ENCODE measurements at places on chromosomes 5 and 9.

GRCh38 chr5:166509085-166509484 is 1782.4 kb upstream of the WWC1 start:
- no peak for DNase-seq

GRCh38 chr9:106102821-106103220 is 408.5 kb downstream of the TMEM38B start:
- DNase-seq, result no peak

DNA sequence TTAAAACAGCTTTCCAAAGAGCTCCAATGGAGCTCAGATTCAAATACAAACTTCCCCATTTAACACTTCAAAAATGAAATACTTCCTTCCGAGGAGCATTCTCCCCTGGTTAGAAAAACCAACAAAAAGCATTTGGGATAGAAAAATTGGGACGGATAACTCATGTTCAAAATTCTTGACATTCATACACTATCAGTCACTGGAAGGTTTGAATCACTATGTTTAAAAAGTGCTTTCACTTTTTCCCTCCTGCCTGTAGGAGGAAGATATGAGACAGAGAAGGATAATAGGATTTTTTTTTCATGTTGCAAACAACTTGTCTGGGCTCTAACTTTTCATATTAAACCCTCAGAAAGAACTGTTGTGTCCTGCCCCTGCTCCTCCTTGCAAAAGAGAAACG is 412.0 kb downstream of the ACTL7B start:
- DNase-seq, result no peak

DNA sequence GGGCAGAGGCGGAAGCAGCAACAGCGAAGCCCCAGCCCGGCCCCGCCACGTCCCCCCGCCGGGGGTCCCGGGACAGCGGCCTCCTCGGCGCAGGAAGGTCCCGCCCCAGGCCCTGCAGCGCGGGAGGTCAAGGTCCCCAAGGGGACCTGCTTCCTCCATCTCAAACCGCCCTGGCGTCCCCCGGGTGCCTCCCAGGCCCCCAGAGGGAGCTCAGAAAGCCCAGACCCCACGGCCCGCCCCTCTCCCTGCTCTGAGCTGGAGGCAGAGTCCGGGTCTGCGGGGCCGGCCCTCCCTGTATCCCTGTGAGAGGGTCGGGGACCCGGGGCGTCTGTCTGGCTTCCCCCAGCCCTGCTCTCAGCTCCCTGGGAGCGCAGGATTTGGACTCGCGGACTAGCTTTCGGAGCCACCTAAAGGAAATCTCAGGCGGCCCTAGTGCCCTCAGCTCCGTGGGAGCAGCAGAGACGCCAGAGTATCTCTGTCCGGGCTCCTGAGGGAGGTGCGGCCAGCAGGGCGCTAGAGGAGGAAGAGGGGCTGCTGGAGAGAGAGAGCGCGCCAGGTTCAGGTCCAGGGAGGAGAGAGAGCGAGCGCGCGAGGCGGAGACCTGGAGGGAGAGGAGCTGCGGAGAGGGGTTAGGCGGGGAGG is 30.7 kb downstream of the EXOC3 start:
- peak; percentile 76 for DNase-seq

DNA sequence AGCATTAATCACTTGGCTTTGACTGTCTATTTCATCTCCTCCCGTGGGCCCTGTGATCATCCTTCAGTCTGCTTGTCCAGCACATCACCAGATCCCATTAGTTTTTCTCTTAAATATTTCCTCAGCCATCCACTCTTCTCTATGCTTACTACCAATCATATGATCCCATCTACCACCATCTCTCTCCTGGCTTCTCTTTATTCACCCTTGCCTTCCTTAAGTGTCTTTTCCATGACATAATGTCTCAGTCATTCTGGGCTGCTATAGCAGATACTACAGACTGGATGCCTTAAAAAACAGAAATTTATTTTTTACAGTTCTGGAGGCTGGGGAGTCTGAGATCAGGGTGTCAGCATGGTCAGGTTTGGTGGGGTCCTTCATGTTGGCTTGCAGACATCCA is 208.4 kb upstream of the PPP1R2B start:
- DNase-seq, result no peak

DNA sequence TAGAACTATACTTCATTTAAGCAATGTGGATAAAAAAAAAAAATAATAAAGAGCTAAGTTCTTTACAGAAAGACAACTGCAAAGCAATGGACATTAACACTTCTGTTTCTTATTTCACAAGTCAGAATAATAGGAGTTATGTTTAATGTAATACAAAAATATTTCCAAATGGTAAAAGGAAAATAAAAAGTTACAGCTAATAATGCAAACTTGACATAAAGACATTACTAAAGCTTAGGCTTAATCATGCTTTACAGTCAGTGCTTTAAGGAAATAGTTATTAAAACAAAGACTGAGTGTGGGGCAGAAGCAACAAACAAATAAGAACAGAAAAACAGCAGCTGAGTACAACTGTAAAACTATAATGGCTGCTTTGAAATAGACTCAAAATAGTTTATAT is 56.7 kb downstream of the ZFR start:
- no peak for DNase-seq

- no peak for DNase-seq
These were observed 70.3 kb upstream of the MAP1B start for GRCh38 chr5:72036951-72037350.

DNA sequence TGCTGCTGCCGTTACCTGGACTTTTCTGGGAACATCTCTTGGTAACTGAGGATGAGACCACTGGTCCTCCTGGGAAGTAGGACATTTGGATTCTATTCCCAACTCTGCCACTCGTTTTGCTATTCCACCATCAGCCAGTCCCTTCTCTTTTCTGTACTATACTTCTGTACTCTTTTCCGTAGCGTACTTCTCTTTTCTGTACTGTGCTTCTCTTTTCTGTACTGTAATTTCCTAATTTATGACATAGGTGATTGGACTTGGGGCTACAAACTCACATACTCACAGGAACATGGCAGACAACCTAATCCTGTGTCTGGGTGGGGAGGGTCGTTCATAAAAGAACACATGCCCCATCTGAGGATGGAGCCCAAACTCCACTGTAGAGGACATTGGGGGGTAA is 335.3 kb upstream of the PANK3 start:
- no peak for DNase-seq

- DNase-seq, result no peak
These were observed 711.3 kb upstream of the COX7C start for GRCh38 chr5:85906460-85906859.

GRCh38 chr9:105531530-105531929 is 26.4 kb upstream of the FKTN start:
- no peak for DNase-seq

GRCh38 chr5:5886812-5887486 is 464.5 kb downstream of the ICE1 start:
- peak; percentile 11 for DNase-seq

DNA sequence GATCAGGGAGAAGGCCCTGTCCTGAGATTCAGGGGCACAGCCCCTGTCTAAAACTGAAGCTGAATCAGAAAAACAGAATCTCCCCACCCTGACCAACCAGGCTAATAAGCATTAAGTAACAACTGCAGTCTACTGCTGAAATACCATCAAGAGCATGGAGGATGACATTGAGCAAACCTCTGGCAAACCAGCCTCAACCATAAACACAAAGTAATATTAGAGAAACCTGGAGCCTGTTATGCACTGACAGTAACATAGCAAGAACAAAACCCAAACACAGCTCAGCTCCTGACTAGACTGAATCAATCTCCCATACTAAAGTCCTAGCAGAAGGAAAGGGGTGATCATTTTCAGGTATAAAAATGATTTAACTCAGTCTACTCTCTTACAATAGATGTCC is 24.8 kb upstream of the CCL21 start:
- no peak for DNase-seq

DNA sequence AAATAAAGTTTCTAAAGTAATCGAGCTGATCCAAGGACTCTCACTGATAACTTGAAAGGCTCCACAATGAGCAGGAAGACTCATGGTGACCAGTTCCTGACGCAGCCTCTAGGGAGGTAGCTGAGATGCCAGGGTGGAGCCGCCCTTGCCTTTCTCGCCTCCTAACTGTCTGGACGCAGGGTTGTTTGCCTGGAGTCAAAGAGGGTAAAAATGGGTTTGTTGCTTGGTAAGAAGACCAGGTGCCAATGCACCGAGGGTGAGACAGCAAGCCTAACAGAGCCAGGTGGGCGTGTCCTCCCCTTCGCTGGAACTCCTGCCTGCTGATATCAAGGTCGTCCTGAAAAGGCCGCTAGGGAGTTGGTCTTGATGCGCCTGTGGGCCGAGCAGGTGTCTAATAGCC is 48.6 kb upstream of the FCN1 start:
- DNase-seq, result no peak

DNA sequence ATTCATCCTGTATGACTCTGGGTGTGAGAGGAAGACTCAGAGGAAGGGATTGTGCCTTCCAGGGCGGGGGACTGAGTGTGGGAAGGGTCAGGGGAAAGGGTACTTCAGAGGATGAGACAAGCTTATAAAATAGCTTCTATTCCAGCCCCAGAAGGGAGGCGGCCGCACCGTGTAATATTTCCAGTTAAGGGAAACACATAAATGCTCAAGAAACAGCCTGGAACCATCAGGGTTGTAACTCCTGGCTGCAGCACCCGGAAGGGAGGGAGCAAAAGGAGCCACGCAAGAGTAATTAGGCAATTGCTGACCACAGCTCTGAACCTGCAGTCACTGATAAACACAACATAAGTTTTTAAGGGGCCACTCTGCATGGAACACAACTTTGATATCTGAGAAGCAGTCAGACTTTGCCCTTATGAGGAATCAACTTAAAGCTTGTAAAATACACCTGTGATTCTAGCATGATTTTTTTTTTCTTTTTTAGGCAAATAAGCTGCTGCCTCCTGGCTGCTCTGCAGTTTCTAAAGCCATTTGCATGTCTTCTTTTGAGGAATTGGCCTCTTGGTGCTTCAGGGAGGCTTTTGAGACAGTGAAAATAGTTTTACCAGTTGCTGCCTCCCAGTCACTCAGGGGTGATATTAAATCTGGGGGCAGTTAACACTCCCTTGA is 382.7 kb downstream of the ENC1 start:
- DNase-seq, result no peak

- DNase-seq, result no peak
These were observed 38.9 kb downstream of the PAM start for GRCh38 chr5:102794047-102794446.

GRCh38 chr5:34494111-34494755 is 161.9 kb upstream of the RAI14 start:
- no peak for DNase-seq

DNA sequence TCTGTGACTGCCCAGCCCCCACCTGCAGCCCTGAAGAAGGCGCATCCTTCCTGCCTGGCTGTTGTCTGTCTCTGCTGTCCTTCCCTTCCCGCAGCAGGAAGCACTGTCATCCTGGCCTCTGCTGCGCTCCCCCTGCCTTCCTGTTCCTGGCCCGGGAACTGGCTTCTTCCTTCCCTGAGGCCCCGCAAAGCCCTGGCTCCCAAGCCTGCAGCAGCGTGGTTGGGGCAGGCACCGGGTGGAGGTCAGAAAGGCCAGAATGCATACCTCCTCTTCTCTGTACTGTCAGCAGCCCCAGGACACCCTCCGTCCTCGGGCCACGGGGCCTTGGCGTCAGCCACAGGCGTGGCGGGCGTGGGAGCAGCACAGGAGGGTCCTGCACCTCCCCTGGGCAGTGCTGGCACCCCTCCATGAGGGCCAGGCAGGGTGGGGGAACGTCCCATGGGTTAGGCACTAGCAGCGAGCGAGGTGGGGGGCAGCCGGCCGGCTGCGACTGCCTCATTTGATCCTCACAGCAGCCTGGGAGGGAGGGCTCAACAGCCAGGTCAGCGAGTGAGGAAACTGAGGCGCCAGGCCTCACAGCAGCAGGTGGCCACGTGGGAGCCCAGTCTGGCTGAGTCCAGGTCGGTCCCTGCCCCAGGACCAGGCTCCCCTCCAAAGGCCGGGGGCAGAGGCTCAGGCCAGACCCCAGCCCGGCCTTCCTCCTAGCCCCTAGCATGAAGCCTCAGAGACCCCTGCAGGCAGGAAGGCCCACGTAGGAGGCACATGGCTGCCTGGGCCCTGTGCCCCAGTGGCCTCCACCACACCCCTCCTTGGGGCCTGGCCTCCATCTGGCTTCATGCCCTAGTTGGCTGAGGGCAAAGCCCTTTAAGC is 9.4 kb downstream of the FLT4 start:
- DNase-seq, result no peak

DNA sequence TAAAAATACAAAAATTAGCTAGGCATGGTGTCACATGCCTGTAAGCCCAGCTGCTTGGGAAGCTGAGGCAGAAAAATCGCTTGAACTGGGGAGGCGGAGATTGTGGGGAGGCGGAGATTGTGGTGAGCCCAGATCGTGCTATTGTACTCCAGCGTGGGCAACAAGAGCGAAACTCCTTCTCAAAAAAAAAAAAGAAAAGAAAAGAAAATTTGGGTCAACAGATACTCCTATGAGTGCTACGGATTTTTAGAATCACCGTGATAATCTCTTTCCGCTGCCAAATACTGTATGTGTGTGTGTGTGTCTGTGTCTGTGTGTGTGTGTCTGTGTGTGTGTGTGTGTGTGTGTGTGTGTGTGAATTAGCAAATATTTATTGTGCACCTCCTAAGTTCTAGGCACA is 64.4 kb downstream of the ARRDC3 start:
- no peak for DNase-seq

Measured in stimulated activated effector memory CD8-positive, alpha-beta T cell treated with anti-CD3 and anti-CD28 coated beads, Interleukin-12 subunit alpha, Interleukin-12 subunit beta, amount 100 ng/mL, for 72 hours (primary cell).